ENCODE measurements at places on chromosomes 3 and 15.

GRCh38 chr15:29086001-29086400 is 183.6 kb downstream of the NSMCE3 start:
- no peak for DNase-seq

GRCh38 chr15:68130851-68131250 is 74.3 kb downstream of the CALML4 start:
- DNase-seq: no peak

- DNase-seq: no peak
These were observed 35.6 kb upstream of the RAB11A start for GRCh38 chr15:65833501-65834205.

DNA sequence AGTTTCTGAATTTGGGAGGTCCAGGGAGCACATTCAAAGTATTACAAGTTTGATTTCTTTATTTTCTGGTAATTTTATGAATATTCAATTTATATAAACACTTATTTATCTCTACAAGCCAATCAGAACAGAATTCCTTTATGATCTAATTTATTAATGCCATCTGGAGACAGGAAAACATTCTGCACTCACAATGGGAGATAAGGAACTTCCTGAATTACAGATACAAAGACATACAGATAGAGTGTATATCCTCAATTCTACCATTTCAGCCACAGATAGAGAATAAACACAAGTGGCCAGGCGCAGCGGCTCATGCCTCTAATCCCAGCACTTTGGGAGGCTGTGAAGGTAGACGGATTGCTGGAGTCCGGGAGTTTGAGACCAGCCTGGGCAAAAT is 86.0 kb downstream of the IQCH start:
- no peak for DNase-seq

DNA sequence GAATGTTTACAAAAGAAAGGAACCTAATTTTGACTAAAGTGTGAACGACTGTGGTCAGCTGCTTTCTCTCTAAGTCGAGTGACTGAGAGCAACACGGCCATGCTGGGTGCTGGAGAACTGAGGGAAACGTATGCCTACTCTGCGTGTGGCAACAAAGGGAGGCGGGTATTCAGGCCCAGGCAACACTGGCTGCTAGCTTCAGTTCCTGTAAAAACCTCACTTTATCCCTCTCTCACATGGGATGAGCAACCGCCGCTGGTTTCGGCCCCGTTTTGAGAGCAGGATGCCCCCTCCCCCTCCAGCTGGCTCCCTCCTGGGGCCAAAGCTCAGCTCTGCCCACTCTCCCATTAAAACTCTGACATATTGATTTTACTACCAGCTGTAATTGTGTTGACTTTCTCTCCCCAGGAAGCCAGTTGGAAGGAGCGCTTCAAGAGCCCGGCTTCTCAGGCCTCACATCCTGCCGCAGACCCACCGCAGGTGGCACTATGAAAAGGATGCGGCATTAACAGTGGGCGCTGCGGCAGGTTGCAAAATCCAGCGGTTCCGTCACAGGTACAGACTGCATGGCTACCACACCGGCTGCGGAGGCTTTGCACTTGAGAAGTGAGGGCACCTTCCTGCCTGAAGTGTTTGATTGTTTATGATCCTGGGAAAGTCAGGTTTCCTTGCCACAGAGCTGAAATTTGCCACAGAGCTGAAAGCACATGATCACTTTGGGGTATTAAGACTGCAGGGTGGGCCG is 12.7 kb downstream of the PLXND1 start:
- DNase-seq: no peak

DNA sequence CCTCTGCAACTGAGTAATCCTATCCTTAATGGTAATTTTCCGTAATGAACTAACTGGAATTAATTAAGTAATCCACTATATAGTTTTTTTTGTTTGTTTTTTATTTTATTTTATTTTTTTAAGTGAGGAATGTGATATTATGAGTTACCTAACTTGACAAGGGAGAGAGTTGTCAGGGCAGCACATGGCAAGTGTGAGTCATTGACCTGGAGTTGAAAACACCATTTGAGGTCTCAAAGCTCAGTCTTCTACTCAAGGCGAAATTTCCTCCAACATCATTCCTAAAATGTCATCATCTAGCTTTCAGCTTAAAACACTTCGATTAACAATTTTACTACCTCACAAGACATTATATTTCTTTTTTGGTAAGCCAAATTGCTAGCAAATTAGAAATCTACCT is 87.8 kb downstream of the NECTIN3 start:
- no peak for DNase-seq

GRCh38 chr15:40087068-40087810 is 21.4 kb downstream of the BMF start:
- no peak for DNase-seq

DNA sequence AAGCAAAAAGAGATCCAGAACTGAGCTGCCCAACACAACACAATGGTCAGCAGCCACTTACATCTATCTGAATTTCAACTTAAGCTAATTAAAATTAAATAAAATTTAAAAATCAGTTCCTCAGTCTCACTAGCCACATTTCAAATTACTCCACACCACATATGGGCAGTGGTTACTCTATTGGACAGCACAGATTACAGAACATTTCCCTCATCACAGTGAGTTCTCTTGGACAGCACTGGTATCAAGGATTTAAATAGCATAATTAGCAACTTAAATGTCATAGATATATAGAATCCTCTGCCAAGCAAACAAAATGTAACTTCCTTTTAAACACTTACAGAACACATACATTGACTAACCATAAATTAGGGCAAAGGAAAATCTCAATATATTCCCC is 64.4 kb downstream of the KBTBD12 start:
- no peak for DNase-seq

DNA sequence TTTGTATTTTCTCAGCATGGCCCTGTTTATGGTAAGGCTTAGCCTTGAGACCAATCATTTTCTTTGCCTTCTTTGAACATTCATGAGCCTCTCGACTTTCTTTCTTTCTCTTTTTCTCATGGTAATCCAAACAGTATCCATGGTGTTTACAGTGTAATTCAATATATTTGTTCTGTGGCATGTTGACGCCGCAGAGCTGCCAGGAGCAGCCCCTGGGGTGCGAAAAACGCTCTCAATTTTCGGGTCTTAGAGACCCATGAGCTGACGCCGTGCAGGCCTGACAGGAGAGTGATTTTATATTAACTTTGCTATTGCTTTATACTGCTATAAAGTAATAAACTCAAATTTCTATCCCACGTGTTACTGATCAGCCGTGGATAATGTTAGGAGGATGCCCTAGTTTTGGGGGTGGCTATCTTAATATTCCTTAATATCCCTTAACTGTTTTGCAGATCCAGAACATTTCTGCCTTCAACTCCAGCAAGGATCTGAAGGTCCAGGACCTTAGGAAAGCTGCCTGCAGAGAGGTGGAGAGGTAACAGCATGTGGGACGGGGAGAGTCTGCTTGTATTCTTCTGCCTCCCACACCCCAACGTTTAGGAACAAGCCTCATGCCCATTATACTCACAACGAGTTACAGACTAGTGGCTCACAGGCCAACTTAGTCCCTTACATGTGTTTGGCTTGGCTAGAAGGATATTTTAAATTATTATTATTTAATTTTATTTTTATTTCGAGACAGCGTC is 29.3 kb upstream of the MYO1E start:
- DNase-seq: no peak

DNA sequence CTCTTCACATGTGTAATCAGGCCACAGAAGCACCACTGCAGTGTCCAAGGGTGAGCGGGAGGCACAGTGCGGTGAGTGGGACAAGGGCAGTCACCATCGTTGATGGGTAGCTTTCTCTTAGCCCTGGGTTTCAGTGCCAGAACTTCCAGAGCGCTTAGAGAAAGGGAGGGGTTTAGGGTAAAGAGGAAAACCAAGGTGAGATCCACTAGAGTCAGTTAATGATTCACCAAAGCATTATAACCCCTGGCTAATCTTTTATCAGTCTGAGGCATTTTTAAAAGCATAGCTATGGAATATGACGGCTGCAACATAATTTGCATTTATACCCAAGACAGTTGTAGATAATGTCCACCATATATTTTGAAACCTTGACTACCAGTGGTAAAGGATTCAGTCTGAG is 94.8 kb downstream of the SHQ1 start:
- peak; percentile 31 for DNase-seq

DNA sequence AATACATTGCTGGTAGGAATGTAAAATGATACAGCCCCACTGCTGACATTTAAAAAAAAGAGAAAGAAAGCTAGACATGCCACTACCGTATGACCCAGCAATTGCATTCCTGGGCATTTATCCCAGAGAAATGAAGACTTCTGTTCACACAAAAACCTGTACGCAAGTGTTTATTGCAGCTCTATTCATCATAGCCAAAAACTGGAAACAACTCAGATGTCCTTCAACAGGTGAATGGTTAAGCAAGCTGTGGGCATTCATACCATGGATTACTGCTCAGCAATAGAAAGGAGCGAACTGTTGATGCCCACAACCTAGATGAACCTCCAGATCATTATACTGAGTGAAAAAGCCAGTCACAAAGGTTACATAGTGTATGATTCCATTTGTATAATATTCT is 132.5 kb downstream of the MAP2K5 start:
- DNase-seq: no peak

- no peak for DNase-seq
These were observed 25.0 kb upstream of the GPR160 start for GRCh38 chr3:170012683-170013400.

DNA sequence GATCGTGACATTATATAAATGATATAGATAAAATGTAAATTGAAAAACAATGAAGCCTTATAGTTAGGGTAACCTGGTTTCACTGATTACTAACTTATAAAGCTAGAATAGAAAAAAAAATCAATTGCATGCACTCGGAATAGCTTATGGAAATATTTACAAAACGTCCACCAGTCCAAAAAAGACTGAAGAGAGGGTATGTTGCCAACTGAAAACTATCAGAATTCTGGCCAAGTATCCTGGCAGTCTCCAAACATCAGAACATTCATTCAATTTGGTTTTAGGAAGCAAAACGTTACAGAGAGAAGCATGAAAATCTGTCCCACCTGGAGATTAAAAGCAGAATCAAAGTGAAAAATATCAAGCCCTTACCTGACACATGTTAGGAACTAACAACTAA is 892.4 kb downstream of the ROBO1 start:
- DNase-seq: no peak

DNA sequence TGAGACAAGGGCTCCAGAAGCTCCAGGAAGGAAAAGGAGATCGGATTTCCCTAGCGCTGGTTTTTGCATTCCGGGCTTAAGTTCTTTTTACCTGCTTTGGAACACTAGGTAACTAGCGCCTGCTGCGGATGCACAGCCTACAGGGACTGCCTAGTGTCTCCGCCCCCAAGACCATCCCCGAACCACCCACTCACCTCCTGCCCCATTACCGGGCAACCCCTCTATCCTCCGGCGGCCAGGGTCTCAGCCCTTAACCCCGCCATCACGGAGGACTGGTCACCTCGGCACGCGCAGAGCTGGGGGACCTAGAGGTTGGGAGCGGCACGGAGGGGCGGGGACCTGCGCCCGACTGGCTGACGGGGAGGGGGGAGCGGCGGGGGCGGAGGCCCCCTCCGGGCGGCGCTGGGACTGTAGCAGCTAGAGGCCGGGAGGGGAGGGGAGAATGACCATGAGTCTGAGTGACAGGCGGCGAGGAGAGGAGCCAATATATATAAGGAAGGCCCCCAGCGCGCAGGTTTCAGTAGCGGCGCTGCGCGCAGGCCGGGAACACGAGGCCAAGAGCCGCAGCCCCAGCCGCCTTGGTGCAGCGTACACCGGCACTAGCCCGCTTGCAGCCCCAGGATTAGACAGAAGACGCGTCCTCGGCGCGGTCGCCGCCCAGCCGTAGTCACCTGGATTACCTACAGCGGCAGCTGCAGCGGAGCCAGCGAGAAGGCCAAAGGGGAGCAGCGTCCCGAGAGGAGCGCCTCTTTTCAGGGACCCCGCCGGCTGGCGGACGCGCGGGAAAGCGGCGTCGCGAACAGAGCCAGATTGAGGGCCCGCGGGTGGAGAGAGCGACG is at the start of gene DLL4:
TSS of gene DLL4 (plus strand) at position 520 of the 839 bp plus-strand sequence. CDS start 329 bp downstream, outside the sequence.
- peak; percentile 42 for DNase-seq

DNA sequence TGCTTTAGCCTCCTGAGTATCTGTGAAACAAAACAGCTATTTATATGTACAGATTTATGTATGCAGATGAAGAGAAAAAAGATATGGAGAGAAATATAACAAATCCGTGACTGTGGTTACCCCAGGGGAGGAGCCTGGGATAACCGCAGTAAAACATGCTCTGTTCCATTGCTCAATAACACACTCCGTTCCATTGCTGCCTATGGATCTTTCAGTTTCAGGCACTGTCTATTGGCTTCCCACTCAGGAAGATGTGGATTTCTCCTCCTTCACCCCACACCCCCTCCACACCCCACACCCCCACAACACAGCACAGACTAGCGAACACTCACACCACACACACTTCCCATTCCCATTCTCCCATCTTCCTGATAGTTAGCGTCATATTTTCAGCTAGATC is 47.9 kb downstream of the CDCP1 start:
- no peak for DNase-seq

GRCh38 chr15:70604666-70605315 is 158.6 kb downstream of the UACA start:
- peak; percentile 12 for DNase-seq

DNA sequence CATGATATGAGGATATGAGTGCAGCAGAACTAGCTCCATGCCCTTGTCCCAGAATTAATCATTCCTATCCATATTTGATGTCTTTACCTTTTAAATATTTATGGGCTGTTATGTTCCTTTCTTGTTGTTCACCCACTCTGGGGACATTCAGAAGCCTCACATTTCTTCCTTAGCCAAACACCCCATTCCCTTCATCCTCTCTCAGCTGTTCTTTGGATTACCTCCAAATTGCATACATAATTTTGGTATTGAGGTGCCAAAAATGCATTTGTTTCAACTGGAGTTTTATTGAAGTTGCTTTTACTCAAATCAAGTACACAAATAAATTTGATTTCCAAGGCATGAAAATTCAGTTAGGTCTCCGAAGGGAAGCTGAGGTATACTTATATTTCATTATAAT is 51.4 kb downstream of the CHL1 start:
- DNase-seq: no peak

GRCh38 chr3:194081826-194082225 is 54.1 kb upstream of the HES1 start:
- DNase-seq: no peak

DNA sequence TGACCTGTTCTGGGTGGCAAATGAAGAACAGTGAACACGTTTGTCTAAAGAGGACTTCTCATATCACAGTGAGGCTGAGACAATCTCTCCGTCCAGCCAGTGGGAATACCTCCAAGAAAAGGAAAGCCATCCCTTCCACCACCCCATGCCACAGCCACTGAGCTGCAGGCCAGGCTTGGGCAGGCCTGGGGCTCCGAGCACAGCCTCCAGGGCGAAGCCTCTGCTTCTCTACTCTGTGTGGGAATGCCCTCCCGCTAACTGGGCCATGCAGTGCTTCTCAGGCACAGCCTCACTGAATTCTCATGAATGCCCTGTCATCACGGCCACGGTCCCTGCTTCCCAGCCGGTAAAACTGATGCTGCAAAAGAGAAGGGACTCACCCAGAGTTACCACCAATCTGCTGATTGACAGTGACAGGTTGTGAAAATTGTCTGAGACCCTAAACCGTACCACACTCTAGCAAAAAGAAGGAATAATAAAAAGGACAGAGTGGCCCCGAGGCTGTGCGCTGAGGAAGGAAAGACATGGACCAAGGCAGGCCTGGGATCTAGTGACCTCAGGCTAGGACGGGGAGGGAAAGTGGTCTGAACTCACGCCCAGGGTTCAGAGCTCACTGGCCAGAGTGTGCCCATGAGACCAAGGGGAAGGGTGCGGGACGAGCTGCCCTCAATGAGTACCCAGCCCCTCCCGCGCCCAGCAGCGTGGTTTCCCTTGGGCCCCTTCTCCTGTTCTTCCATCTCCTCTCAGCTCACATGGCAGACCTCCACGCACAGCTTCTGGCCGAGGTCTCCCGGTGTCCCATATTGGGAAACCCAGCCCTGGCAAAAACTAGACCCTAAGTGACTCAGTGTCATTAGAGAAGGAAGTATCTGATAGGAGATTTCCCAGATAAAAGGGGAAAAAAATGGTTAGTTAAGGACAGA is 52.8 kb downstream of the DHX30 start:
- no peak for DNase-seq

Measured in ACHN (cell line).